ENCODE measurements at places on chromosomes 6 and 20.

DNA sequence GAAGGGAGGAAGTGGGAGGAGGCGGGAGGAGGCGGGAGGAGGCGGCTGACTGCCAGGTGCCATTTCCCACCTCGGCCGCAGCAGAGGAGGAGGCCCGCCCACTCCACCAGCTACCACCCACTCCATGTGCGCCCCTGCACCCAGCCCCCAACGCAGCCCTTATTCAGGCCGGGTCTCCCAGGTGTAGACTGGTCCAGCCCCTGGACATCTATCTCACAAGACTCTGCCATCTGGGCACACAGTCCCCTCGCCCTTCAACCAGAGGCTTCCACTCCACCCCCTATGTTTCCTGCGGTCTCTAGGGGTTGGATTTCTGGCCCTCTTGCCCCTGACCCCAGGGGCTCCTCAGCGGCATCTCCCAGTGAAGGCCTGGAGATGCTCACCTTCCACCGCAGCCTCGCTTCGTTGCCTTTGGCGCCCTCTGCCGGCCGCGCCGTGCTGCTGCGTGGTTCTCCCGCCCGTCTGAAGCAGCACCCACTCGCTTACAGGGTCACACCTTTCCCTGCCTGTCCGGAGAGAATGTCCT lies 32.6 kb upstream of the FAM83D start:
- DNase-seq = peak; percentile 89

- no peak for DNase-seq
Measured at GRCh38 chr6:20608356-20608755, 74.1 kb downstream of the CDKAL1 start.

- no peak for DNase-seq
Measured at GRCh38 chr6:151229401-151230276, 10.1 kb upstream of the AKAP12 start.

GRCh38 chr20:20765696-20766365 lies 53.4 kb upstream of the RALGAPA2 start:
- DNase-seq = no peak

- no peak for DNase-seq
Measured at GRCh38 chr20:11454966-11455799, 462.5 kb upstream of the BTBD3 start.

- no peak for DNase-seq
Measured at GRCh38 chr20:23003077-23003635, 32.0 kb upstream of the SSTR4 start.

- no peak for DNase-seq
Measured at GRCh38 chr20:38139977-38140753, 24.9 kb downstream of the TGM2 start.

Measured in 8988T (cell line).